Activated CD8-positive, alpha-beta memory T cell treated with anti-CD3 and anti-CD28 coated beads, Interleukin-2, amount 50 U/mL, for 4 hours (primary cell): ENCODE measurements at places on chromosomes 2 and 18.

GRCh38 chr2:208062113-208062512, 36.8 kb upstream of the PLEKHM3 start:
- DNase-seq = no peak

- no peak for DNase-seq
Measured at GRCh38 chr2:13667415-13667757, 950.6 kb downstream of the TRIB2 start.

DNA sequence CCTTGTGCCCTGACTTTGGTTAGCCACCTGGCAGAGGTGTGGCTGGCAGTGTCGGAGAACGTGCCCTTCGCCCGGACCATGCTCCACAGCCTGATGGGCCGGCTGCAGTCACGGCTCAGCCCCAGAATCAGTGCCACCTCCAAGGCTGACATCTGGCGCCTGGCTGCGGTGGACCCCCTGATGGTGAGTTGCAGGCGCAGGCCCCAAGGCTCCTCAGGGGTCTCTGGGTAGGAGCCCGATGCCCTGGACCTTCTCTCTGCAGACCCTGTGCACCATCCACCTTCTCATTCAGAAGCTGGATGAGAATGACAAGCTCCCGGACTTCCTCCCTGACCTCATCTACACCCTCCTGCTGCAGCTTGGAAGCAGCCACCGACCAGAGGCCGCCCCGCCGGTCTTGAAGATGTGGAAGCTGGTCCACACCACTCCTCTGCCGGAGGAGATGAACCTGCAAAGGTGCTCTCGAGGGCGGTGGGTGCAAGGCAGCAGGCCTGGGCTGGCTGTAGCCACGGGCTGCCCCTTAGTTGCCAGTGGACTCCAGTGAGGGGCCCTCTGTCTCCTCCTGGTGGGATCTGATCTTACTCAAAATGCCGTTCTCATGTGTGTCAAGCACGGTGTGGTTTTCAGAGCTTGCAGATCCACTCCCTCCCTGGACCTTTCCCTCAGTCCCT, 32.1 kb downstream of the HJURP start:
- DNase-seq = no peak

GRCh38 chr2:120374821-120375220, 28.9 kb downstream of the INHBB start:
- DNase-seq = no peak

- no peak for DNase-seq
Measured at GRCh38 chr2:48471048-48471474, 58.9 kb upstream of the STON1 start.

DNA sequence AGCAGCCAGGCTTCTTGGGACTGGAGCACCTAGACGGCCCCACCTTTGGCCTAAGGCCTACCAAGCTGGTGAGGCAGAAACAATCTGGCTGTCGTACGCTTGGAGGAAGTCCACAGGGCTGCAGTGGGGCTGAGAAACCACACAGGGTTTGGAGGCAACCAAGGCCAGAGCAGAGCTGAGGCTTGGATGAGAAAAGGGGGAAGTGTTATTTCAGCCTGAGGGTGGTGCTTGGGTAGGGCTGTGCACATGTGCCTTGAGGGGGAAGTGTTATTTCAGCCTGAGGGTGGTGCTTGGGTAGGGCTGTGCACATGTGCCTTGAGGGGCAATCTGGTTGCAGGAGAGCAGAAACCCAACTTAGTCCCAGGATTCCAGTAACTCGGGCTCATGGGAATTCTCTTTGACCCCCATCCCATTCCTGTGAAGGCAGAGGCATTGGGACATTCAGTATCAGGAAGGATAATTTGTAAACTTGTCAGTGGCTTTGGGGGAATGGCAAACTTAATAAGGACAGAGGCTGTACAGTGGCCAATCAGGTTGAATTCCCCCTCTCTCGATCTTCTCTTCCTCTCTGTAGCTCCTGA, 971 bp upstream of the FBXO41 start:
- peak; percentile 23 for DNase-seq

GRCh38 chr18:4581966-4582365, 126.9 kb upstream of the DLGAP1 start:
- DNase-seq = no peak

GRCh38 chr2:28586867-28587266, 91.0 kb downstream of the PLB1 start:
- DNase-seq = peak; percentile 50

DNA sequence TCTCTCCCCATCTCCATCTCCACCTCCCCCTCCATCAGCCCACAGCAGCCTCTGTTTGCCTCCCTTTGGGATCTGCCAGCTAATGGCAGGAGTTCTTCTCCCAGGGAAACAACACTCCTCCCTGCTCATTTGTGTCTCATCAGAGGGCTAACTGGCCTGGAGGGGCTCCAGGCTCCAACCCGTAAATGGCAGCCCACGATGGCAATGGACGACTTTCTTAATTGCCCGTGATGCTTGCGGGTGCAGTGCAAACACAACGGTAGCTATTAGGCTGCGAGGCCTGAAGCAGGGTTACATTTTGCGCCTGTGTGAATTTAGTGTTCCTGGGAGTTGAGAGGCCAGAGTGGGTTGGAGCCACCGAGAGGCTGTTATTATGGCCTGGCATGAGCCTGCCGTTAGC, 285.1 kb downstream of the TNS1 start:
- DNase-seq = no peak

DNA sequence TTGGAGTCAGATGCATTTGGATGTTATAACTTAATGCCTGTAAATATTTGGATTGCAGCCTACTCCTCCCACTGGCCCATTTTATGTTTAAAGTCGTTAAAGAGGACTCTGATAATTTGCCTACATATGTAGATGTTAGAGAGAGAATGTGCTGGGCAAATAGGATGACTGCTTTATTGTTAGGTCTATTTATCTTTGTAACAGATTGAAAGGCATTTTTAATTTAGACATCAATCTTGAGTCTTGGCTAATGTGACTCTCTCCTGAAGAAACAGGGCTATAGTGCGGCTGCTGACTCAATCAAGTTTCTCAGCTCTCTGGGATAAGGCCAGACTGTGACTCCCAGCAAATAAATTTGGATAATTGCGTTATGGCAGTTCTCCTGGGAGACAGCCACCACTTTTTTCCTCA, 1101.4 kb downstream of the CBLN2 start:
- no peak for DNase-seq

GRCh38 chr18:55124078-55124763, 165.0 kb upstream of the CCDC68 start:
- DNase-seq = no peak

DNA sequence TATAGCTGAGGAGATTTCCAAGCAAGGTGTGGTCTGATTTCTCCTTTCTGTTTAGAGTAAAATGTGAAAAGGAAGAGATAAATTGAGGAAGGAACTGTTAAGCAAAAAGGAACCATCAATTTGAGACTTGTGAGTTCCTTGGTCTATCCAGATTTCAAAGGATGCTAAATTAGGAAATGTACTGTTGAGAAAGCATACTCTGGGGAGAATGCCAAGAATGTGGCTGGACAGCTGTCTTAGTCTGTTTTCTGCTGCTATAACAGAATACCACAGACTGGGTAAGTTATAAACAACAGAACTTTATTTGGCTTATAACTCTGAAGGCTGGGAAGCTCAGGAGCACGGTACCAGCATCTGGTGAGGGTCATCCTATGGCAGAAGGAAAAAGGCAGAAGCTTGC, 1097.2 kb downstream of the TDRD15 start:
- no peak for DNase-seq
